ENCODE measurements at places on chromosomes 12 and 14. TPM values are rescaled to one million over a fixed set of nuclear protein-coding genes. Genes with fewer than 3 reads are reported as not detected.

DNA sequence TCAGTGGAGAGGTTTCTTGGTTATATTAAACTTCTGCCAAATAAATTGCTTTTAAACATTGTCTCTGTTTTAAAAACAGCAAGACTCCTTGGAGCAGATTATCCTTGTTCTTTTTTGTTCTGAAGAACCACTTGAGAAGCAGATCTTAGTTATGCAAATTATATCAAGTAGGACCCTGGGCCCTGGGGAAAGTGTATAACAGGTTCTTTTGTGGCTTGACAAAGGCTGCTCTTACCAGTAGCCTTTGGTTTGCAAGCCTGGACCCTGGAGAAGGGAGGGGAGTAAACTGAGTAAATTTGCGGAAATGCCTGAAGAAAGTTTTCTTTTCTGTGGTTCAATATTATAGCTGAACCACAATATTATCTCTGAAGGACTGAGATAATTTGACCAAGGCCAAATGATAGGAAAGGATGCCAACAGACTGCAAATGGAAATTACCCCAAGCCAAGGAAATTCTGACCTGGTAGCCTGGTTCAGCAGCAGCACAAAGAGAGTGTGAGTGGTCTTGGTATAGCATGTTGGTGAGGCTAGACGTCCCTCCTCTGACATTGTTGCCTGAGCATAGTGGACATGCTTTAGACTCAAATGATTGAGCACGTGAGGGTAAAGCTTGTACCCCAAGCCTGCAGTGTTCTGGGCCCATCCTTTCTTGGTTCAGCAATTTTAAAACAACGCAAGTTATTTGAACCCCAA lies 30.4 kb upstream of the SIX1 start:
- DNase-seq: no peak

- no peak for DNase-seq
Measured at GRCh38 chr14:81772381-81772780, 238.7 kb upstream of the SEL1L start.

DNA sequence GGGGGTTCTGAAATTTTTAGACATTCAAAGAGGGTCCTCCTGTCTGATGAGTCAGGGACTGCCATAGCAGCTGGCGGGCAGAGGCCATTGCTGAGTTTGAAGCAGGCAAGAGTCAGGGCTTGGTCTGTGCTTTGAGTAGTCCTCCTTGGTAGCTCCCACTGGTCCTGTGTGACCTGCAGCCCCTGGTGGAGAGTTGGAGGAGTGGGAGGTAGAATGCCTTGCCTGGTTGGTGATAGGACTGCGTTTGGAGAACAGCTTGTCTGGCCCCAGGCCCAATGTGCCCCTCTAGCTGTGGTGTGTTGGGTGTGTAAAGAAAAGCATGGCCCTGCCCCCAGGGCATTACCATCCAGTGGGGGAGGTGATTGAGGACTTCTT lies 116.7 kb downstream of the BEGAIN start:
- no peak for DNase-seq

GRCh38 chr12:7935590-7936581 lies at the start of gene SLC2A3:
SLC2A3 (minus strand) TSS chr12:7936187; CDS start chr12:7936034, 153 bp downstream.
- no peak for DNase-seq

DNA sequence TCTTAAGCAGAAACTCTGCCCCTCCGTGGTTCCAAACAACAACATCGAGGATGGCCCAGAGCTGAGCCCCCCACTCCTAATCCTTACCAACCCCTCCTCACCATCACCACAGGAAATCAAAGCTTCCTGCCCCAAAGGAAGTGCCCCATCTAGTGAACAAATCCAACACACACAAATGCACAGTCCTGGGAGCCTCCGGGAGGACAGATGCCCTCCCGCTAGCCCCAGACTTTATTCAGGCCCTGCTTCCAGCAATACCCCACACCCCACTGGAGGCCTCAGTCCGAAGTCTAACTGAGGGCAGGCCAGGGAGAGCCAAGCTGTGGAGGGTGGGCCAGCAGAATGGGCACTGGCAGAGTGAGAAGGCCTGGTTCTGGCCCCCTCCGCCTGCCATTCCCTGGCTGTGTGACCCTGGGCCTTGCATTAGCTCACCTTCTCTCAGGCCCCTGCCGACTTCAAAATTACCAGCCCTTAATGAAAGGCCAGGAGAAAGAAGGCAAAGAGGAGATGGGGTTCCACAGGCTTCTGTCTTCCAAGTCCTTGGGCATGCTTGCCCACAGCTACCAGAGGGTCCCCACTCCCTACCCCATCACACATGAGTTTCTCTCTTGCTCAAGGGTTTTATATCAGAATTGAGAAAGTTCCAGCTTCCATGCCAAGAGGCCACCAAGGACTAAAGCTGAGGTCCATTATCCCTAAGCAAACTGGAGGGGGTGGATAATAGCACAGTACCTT lies 2.3 kb downstream of the HDAC7 start:
- DNase-seq: no peak

- DNase-seq: no peak
Measured at GRCh38 chr14:26845151-26845818, 247.5 kb upstream of the NOVA1 start.

- no peak for DNase-seq
Measured at GRCh38 chr12:8644345-8645248, 18.0 kb downstream of the MFAP5 start.

DNA sequence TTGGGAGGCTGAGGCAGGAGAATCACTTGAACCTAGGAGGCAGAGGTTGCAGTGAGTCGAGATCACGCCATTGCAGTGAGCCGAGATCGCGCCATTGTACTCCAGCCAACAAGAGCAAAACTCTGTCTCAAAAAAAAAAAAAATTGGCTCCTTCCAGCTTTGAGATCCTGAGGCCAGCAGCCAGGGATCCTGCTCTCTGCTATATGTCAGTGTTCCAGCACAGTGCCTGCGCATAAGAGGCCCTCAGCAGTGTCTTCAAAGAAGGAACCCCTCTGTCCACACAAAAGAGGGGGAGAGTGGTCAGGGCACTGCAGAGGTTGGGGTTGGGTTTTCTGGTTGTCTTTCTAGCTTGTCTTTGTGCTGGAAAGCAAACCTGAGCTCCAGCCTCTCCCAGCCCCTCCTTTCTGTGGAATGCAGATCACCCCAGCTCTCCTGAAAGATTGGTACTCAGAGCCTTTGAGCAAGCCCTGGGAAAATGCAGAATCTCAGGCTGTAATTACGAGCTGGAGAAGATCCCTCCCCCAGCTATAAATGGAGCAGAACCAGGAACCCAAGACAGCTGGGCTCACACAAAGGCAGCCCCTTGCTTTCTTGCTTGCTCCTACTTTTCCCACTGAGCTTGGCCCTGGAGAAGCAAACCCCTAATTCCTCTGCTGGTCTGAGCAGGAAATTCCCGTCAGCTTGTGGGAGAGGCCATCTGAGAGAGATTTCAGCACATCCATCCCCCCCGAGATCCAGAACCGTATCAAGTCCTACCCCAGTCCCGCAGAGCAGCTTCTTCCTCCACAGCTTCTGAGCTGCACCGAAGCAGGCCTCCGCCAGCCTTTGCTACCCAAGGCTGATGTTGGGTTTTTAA lies 205.7 kb downstream of the ZFP36L1 start:
- DNase-seq: no peak

GRCh38 chr12:68831272-68831671 lies 23.3 kb downstream of the MDM2 start:
- DNase-seq: no peak

DNA sequence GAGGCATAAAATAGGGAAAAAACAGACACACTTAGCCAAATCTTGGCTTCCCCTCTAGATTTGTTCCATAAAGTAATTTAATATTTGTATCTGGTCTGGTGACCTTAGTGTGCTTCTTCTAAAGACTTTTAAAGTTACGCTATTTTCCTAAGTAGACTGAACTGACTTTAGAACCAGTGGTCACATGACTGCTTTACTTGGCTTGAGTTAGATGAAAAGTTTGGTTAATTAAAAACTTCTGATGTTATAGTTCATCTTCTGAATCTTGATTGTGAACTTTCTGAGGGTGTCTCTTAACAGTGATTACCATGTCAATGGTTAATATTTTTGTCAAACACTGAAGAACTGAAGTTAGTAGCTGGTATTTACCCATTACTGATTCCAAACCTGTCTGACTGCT lies 2.6 kb downstream of the BBS10 start:
- DNase-seq: no peak

DNA sequence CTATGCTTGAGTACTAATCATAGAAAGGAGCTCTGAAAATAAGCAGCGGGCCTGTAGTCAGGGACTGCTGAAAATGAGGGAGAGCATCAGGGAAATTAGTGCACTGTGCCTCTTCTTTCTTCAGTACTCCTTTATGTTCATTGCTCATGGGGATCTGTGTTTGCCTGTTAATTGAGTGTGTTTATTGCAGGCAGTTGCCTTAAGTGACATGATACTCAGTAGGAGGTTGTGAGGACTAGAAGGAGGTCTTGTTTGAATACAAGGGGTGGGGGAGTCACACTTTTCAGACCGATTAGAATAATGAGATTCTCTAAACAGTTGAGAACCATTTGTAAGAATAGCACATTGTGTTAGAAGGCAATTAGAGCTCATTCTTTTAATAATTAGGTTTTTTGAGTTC lies 102.6 kb upstream of the SLCO1C1 start:
- DNase-seq: no peak

GRCh38 chr12:104410786-104411185 lies 46.0 kb upstream of the CHST11 start:
- DNase-seq: no peak

- no peak for DNase-seq
Measured at GRCh38 chr14:49920935-49921334, 28.1 kb downstream of the ARF6 start.

DNA sequence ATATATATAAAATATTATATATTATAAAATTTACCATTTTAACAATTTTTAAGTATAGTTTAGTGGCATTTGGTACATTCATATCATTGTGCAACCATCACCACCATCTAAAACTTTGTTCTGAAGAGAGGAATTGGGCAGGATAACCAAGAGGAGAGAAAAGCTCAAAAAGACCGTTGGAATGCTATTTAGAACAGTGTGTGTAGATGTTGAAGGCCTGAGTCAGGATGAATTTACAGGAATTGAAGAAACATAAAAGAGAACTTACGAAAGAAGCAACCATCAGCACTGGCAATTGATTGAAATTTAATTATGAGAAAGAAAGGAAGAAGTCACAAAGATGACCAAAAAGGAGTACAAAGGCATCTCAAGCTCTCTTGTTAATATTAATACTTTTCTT lies 196.9 kb upstream of the PWP1 start:
- DNase-seq: no peak

DNA sequence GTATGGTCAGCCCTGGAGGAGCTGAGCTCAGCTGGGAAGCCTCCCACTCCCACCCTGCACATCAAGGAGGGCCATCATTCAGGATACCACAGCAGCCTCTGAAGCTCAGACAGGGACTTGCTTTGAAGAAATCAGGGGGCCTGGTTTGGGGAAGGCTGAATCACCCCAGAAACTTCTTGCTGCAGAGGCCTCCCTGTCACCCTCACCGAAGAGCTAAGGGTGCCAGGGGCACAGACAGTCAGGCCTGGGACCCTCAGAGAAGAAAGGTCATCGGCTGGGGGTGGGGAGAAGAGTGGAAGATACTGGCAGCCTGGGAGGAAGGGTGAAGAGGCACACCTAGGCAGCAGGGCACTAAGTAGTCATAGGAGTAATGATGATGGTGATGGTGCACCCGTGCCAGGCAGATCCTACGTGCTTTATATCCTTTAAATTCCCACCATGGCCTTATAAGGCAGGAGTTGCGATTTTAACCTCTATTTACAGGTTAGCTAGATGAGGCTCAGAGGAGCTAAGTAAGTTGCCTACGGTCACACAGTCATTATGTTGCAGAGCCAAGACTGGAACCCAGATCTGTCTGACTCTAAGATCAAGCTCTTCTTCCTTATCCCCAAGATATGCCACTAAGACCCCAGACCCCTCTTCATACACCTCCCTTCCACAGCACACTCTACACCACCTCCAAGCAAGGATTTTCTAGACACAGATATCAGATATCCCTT lies 28.5 kb upstream of the PNMA1 start:
- DNase-seq: no peak

DNA sequence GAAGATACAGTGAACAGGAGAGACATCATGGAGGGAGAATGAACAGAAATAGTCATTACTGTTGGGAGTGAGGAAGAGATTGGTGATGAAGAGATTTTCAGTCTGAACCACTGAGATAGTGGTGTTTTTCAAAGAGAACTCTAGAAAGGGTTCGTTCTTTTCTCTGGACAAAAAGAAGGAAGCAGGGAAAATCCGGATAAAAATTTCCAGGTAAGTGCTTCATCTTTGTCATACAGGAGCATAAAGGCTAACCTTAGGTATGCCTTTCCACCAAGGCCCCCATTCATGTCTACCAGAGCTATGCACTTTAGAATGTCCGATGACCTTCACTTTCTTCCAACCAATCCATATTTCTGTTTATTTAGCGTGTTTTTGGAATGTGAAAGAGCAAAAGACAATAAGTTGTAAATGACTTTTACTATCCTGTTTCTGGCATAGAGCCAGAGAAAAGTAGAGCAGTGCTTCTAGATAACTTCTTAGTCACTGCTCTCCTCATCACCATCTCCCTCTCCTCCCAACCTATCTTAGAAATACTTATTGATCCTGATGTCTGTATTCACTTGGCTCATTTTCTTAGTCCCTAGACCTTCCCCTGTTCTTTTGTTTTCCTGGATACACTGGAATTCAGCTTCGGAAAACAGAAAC lies 116.5 kb downstream of the TTC6 start:
- no peak for DNase-seq

DNA sequence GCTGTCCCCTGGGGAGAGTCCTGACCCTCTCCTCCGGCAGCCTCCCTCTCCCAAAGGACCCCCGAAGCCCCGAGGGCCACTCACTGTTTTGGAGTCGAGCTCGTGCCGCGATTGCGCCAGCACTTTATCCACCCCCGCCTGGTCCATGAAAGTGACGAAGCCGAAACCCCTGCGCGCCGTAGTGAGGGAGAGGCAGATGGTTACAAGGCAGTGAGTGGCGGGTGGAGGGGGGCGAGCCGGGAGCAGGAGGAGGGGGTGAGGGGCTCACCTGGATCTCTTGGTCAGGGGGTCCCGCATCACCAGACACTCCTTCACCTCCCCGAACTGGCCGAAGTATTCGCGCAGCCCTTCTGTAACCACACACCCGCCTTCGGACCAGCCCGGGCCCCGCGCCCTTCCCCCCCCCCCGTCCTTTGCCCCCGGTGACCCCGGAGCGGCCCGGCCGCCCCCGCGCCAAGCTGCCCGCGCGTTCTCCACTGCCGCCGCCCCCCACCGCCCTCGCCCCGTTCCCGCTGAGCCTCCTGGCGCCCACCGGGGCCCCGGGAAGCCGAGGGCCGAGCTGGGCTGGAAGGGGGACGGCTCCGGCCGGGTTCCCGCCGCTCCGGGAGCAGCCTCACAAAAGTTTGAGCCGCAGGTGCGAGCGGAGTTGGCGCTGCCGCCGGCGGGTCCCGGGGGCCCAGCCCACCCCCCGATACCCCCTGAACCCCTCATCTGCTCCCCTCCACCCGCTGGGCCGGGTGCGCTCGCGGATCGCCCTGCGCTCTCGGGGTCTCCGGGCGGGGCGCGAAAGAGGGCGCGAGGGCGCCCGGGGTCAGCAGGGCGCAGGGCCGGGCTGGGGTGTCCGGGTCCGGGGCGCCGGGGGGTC lies 808 bp downstream of the MSI1 start:
- DNase-seq: no peak

GRCh38 chr12:83092129-83092528 lies 405.4 kb downstream of the TMTC2 start:
- DNase-seq: no peak

The ACVR1B gene
- 42.2 TPM for total RNA-seq

- DNase-seq: no peak
Measured at GRCh38 chr14:105861985-105862465, 335.6 kb downstream of the TMEM121 start.
